Activated CD4-positive, alpha-beta T cell treated with anti-CD3 and anti-CD28 coated beads, Interleukin-2, amount 10 ng/mL, durations not matched to agents 7 days and 5 days (primary cell): ENCODE measurements at places on chromosomes 1 and 21. TPM values are rescaled to one million over a fixed set of nuclear protein-coding genes. Genes with fewer than 3 reads are reported as not detected.

SYT14 gene
- not detected for total RNA-seq

AGMAT gene
- 17.0 TPM for total RNA-seq

KRTAP12-2 gene
- not detected for total RNA-seq

ASTN1 gene
- total RNA-seq = not detected

GRCh38 chr1:74728736-74729135 lies 4.1 kb downstream of the CRYZ start:
- DNase-seq = no peak

GRCh38 chr1:218521414-218522169 lies 176.5 kb downstream of the TGFB2 start:
- peak; percentile 51 for DNase-seq

DNA sequence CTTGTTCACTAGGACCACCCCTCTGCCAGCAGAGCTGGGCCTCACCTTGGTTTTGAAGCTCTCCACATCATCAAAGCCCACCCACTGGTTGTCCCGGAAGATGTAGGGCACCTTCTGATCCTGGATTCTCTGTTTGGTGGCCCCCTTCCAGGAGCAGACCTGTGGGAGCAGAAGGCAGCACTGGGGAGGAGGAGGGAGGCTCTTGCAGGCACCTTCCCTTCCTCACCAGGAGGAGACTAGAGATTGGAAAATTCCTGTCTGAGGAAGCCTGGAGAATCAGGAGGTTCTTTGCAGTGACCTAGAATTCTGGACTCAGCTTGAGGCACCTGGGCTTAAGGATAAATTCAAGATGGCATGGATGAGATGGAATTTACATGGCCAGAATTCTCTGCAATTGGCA lies 10.3 kb downstream of the CHIT1 start:
- no peak for DNase-seq

DNA sequence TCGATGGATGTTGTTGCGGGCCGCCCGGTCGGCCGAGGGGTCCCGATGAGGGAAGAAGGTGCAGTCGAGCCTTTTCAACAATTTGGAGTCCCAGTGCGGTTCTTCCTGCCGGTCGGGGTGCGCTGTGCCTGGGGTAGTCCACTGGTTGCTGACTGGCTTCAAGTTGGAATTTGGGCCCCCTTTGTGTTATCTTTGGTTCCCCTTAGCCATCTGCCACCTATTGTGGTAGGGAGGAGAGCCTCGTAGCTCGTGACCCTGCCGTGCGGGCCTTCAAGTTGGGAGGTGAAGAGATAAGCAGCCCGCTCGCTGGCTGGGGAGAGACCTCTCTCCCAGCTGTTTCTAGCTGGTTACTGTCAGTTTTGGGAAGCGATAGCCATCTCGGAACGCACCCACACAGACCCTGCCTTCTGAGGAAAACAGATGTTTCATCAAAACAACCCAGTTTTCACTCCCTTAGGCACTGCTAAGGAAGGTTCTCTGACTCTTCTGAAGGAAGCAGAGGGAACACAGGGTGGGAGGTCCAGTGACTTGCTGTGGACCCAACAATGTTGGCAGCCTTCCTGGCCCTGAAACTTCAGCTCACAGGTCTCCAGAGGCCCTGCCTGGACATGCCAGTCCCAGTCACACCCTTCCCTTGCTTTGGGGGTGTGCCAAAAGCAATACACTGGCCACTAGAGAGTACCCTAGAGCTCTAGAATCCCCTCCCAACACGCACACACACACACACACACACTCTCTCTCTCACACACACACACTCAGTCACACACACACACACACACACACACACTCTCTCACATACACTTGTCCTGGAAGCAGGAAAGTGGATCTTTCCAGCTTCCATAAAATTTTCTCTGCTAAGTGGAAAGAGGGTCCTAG lies 1.0 kb downstream of the BTG2 start:
- peak; percentile 51 for DNase-seq

- peak; percentile 74 for DNase-seq
Observed at GRCh38 chr1:45512641-45513054, 9.0 kb downstream of the PRDX1 start.

- no peak for DNase-seq
Observed at GRCh38 chr1:155472491-155473083, 90.0 kb downstream of the ASH1L start.

- DNase-seq = no peak
Observed at GRCh38 chr1:74531796-74532195, 19.4 kb upstream of the LRRC53 start.

GRCh38 chr1:205111354-205111753 lies 10.4 kb downstream of the RBBP5 start:
- no peak for DNase-seq

DNA sequence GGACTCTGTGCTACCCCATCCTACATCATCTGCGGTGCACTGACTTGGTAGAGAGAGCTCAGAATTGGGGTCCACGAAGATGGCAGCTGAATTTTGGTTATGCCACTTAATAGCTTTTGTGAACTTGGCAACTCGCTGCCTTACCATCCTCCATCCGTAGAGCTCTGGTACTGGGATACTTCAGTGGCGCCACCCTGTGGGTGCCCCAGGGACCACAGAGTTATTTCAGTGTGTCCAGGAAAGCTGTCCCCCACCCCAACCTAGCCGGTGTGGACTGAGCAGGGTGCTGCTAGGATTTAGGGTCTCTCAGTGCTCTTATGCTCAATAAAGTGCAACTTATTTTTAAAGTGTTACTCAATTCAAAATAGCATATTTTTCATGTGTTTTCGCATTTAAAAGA lies 9.0 kb upstream of the USF1 start:
- no peak for DNase-seq
